ENCODE measurements at places on chromosomes 7 and 10. TPM values are rescaled to one million over a fixed set of nuclear protein-coding genes. Genes with fewer than 3 reads are reported as not detected.

The XRCC2 gene
- polyA plus RNA-seq, result 0.22 TPM

GRCh38 chr7:100585511-100586265, at the start of gene LRCH4:
LRCH4 (minus strand) TSS chr7:100586129; CDS start chr7:100586100, 29 bp downstream.
- no peak for DNase-seq

DNA sequence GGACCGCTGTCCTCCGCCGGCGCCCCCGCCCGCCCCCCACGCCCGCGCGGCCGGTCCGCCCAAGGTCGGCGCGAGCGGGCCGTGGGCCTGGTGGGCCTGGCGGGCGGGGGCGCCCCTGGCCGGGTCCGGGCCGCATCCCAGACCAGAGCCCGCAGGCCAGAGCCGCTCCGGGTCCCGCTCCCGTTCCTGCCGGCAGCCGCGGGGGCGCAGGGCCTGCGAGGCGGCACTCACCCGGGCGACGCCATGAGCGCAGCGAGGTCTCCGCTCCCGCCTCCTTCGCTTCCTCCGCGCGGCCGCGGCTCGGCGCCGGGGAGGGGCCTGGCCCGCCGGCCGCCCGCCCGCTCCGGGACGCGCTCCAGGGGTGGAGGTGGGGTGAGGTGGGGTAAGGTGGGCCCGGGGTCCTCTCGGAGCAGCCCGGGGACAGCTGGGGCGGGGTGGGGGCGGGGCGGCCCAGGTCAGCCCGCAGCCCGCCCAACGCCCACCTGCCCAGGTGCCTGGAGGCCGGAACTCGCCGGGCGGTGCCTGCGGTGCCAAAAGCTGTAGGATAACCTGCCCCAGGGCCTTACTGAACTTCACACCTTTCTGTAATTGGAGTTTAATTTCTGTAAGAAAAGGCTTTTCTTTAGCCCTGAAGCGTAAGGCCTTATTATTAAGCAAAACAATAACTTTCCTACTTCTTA, at the start of gene URGCP:
TSS of gene URGCP (minus strand) at position 266 of the 680 bp plus-strand sequence. CDS start at position 245, 21 bp downstream.
- DNase-seq, result peak; percentile 69

- DNase-seq, result no peak
Measured at GRCh38 chr10:119469846-119470245, 72.7 kb downstream of the RGS10 start.

GRCh38 chr7:14236834-14237233, 247.4 kb upstream of the ETV1 start:
- no peak for DNase-seq

- DNase-seq, result no peak
Measured at GRCh38 chr7:126659124-126659523, 593.6 kb downstream of the GRM8 start.

The HMX2 gene
- polyA plus RNA-seq, result 4.0 TPM

The COL28A1 gene
- 2.7 TPM for polyA plus RNA-seq

The SLC39A12 gene
- polyA plus RNA-seq, result not detected

DNA sequence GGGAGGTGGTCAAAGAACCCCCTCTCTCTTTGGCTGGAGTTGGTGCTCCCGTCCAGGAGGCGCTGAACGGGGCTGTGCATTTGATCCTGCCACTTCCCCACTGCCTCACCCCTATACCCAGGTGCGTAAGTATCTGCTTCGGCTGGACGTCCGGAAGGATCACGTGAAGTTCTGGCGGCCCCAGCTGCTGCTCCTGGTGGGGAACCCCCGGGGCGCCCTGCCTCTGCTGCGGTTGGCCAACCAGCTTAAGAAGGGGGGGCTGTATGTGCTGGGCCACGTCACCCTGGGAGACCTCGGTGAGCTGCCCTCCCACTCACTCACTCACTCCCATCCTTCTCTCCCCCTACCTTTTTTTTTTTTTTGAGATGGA, 5.6 kb upstream of the TRIP6 start:
- no peak for DNase-seq

GRCh38 chr10:72106154-72106849, 18.0 kb upstream of the SPOCK2 start:
- DNase-seq, result no peak

DNA sequence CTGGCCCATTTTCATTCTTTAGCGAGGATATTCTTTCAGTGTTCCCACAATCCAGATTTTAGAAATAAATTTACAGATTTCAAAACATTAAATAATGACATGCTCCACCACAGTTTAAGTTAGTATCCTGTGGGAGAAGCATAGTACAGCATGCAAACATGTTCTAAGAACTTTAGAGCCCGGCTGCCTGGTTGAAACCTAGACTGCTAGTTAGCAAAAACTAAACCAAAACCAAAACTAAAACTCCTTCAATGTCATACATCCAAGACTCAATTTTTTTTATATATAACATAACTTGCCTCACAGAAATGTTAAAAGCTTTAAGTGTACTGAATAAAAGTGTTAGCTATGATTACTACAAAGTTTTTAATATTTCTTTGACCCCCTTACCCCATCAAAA, 17.0 kb downstream of the TRA2A start:
- no peak for DNase-seq

DNA sequence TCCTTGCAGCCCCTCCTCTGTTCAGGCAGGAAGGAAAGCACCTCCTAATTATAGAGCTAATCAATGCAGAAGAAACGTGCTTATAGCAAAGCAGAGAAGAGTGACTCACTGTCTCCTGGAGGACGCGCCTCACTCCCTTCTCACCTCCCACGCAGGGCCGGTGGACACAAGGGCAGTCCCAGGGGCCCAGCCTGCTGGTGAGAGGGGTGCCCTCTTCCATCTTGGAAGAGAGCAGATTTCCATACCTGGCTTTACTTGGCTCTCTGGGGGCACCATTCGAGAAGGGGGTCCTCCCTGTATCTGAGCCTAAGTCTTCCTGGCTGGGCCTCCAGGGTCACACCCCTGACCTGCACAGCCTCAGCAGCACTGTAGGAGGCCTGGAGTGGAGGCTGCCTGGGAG, 55.8 kb downstream of the RASGEF1A start:
- peak; percentile 61 for DNase-seq

DNA sequence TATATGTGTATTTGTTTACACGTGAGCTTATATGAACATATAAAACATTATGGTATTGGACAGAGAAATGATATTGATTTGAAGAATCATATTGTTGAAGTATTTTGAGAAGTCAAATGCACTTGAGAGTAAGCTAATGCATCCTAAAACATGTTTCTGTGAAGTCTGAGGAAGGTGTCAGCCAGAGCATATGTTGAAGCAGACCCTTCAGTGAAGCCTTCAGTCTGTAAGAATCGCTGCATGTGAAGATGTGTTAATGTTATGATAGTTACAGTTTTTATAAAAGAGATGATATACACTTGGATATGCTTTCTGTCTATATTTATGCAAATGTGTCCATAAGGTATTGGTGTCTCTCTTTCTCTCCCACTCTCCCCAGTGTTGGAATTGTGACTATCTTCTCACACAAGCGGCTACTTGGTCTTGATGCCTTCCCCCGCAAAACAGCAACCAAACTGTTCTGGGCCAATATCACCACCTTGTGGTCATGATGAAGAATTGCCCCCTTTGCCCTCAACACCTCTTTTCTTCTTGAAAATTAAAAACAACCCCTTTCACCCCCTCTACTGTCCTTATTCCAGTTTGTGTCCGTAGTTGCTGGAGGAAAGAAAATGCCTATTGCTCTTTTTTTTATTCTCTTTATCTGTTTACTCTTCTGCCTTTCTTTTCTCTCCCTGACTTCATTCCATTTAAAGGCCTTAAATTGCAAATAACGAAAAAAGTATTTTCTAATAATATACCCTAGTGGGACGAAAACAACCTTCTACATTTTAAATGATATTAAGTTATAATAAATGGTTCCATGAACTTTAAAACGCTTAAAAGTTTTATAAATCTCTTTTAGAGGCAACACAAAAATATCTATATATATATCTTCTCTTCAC, 64.9 kb downstream of the IKZF1 start:
- no peak for DNase-seq

The SLC13A1 gene
- 17.0 TPM for polyA plus RNA-seq

DNA sequence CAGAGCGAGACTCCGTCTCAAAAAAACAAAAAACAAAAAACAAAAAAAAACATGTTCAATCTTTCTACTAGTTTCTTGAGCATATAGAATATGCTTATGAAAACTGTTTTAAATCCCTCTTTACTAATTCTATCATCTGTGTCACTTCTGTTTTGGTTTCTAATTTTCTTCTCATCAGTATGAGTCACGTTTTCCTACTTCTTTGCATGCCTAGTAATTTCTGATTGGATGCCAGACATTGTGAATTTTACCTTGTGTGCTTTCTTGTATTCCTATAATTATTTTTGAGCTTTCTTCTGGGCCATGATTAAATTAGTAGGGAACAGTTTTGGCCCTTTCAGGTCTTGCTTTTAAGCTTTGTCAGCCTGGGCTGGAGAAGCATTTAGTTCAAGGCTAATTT, 9.9 kb downstream of the MICU1 start:
- no peak for DNase-seq

GRCh38 chr10:99560277-99561126, 27.8 kb downstream of the NKX2-3 start:
- DNase-seq, result peak; percentile 74

GRCh38 chr10:37495415-37495814, 362.0 kb downstream of the ZNF248 start:
- DNase-seq, result no peak

- DNase-seq, result peak; percentile 50
Measured at GRCh38 chr7:132249256-132249971, 326.9 kb downstream of the PLXNA4 start.

Measured in kidney (tissue), 22 donors.